ENCODE measurements at places on chromosomes 12 and 14. TPM values are rescaled to one million over a fixed set of nuclear protein-coding genes. Genes with fewer than 3 reads are reported as not detected.
A peak's percentile ranks its signal among the peaks of the same experiment; 100 is the strongest.

- no peak for DNase-seq
These were observed 5.6 kb downstream of the LRP1 start for GRCh38 chr12:57133916-57134315.

- DNase-seq = peak; percentile 47
These were observed 31.2 kb upstream of the KLC1 start for GRCh38 chr14:103597623-103598377.

DNA sequence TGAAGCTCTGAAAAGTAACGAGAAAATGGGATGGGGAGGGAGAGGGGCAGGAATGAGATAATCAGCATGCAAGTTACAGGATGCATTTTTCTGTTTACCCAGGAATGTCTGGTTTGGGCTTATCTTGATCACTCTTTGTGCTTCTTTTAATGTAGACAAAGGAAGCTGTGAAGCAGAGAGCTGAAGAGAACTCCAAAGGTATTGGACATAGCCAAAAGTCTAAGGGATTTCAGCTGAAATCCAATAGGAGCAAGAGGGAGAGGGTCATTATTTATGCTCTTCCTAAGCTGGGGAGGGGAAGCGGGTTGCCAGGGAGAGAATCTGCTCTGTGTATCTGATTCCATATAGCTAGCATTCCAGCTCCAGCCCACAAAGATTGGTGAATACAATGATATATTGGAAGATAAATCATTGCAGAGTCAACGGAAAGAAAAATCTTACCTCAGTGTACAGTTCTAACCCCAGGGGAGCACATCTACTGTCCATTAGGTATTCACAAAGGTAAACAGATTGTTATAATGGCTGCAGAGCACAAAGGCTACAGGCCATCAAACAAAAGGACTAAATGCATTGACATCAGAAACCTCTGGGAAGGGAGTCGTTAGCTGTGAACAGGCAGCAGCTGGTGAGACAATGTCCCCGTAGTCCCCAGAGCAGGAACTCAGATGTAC, 61.0 kb upstream of the PELI2 start:
- DNase-seq = no peak

- DNase-seq = no peak
These were observed 137.9 kb downstream of the NRXN3 start for GRCh38 chr14:78308079-78308478.

DNA sequence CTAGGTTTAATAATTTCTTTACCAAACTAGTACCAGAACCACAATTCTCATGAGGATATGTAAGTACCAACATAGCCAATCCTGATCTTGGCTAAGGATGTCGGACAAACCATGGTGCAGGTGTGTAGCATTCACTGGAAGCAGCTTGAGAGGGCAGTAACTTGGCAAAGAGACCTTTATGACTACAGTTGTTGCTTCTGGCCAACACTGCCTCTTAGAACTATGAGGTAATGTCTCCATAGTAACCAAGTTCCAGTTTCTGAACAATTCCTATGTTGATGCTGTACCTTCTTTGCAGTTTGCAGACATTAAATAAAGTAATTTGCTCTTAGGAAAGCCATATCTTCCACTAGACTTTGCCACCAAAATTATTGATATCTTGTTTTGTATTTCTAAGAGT, at the start of gene LMNTD1:
TSS of gene LMNTD1 (minus strand) at position 186 of the 400 bp plus-strand sequence. CDS start 324 bp downstream, outside the sequence.
- no peak for DNase-seq

DNA sequence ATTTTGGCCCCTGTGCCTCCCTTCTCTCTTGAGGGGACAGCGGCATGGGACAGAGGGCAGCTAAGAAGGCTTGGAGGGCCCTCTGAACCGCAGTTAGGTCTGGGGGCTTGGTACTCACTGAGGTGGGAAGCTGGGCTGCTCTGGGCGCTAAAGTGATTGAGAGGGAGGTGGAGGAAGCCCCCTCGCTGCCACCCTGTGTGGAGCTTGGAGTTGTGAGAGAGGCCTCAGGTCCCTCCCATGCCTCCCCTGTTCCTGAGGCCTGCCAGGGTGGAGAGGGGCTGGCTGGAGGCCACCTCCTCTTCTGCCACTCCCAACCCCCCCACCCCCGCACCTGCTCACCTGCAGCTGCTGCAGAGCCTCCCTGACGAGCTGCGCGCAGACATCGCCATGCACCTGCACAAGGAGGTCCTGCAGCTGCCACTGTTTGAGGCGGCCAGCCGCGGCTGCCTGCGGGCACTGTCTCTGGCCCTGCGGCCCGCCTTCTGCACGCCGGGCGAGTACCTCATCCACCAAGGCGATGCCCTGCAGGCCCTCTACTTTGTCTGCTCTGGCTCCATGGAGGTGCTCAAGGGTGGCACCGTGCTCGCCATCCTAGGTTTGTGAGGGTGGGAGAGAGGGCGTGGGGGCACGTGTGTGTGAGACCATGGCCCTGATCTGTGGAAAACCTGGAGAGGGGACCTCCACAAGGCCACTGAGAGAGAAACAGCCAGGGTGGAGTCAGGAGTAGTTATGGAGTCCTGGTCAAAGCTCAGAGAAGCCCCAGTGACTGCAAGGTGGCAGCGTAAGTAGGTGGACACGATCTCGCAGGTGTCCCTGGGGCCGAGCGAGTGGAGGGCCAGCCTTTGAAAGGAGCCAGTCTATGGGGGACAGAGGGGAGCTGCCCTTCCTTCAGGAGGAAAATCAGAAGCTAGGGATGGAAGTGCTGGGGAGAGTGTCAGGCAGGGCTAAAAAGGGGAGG, 11.2 kb downstream of the KCNH3 start:
- DNase-seq = no peak

DNA sequence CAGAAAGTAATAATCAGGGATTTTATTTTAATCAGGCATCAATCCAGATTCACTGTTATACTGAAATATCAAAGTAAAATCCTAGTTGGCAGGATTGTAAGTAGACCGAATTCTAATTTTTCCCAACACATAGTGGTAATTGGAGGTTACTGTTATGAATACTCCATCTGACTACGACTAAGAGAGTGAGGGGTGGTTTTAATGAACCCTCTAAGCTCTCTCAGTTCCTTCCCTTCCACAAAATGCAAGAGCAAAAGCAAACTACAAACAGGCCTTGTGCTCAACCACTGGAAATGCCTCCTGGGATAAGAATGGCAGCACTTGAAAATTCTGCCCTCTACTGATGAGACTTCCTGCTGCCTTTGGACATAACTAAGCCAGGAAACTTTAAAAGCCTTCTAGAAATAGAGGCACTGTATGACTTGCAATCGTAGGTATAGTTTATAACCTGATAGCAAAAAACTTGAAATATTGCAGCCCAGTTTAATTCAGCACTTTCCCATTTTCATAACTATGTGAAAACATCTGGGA, 184.8 kb downstream of the SLC16A7 start:
- no peak for DNase-seq

- no peak for DNase-seq
These were observed 16.7 kb downstream of the TMEM132D start for GRCh38 chr12:129887101-129887500.

GRCh38 chr12:107302649-107303341, 209.4 kb upstream of the CRY1 start:
- no peak for DNase-seq

DNA sequence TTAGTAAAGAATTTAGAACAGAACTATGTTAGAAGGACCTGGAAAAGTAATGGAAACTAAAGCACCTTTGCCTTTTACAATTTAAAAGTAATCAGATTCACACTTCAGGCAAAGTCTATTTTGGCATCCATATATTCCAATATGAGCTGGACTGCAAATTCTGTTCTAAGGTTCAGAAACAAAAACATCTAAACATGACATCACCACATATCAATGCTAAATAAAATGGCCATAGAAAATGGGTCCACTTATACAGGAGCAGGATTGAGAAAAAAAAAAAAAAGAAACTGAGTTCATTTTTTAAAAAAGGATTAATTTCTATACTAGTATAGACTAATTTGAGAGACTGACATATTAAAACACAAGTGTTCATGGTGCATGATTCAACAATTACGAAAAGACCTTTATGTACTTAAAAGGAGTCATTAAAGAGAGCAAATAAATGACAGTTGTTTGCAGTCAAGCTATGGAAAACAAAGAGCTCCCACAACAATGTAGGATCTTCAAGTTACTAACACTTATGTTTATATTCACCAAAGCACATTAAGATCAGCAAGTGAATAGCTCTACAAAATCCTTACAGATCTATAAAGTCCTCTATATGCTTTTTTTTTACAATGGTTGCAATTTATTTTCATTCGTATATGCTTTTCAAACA, 45.7 kb downstream of the DICER1 start:
- DNase-seq = no peak

GRCh38 chr12:63164911-63165310, 13.9 kb upstream of the AVPR1A start:
- no peak for DNase-seq

- no peak for DNase-seq
These were observed 429.0 kb downstream of the LRIG3 start for GRCh38 chr12:58491306-58491705.

DNA sequence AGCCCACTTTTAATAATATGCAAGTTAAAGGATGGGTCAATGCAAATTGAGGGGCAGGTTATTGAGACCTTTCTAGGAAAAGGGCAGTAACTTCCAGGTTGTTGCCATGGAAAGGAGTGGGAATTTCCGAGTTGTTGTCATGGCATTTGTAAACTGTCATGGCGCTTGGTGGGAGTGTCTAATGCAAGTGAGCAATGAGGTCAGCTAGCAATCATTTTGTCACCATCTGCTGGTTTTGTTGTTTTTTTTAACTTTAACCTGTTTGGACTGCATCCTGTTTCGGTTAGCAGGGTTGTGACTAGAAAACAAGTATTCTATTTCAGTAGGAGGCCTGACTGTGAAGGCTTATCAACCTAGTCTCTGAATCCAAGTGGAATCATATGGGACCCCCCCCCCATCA, 85.8 kb upstream of the TSPAN11 start:
- DNase-seq = no peak

DNA sequence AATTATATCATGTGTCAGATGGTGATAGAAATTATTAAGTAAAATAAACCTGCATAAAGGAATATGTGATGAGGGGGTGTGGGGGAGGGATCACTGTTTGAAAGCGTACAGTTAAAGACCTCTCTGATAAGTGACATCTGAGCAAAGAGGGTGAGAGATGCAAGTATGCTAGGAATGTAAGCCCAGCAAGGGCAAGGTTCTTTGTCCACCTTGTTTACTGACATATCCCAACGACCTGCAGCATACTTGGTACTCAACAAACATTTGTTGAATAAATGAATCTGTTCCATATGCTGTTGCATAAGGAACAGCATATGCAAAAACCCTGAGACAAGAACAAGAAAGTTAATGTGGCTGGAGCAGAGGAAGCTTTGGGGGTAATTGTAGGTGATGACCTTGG, 12.0 kb upstream of the MDM1 start:
- no peak for DNase-seq

DNA sequence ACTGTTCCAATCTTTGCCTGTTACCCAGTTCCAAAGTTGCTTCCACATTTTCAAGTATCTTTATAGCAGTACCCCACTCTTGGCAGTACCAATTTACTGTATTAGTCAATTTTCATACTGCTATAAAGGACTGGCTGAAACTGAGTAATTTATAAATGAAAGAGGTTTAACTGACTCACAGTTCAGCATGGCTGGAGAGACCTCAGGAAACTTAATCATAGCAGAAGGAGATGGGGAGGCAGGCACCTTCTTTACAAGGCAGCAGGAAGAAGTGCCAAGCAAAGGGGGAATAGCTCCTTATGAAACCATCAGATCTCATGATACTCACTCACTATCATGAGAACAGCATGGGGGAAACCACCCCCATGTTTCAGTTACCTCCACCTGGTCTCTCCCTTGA, 215.0 kb downstream of the SNAPC1 start:
- DNase-seq = no peak

GRCh38 chr12:46518169-46518568, 145.6 kb upstream of the SLC38A2 start:
- no peak for DNase-seq

GRCh38 chr12:131074221-131075083, 120.7 kb downstream of the ADGRD1 start:
- DNase-seq = peak; percentile 33

DNA sequence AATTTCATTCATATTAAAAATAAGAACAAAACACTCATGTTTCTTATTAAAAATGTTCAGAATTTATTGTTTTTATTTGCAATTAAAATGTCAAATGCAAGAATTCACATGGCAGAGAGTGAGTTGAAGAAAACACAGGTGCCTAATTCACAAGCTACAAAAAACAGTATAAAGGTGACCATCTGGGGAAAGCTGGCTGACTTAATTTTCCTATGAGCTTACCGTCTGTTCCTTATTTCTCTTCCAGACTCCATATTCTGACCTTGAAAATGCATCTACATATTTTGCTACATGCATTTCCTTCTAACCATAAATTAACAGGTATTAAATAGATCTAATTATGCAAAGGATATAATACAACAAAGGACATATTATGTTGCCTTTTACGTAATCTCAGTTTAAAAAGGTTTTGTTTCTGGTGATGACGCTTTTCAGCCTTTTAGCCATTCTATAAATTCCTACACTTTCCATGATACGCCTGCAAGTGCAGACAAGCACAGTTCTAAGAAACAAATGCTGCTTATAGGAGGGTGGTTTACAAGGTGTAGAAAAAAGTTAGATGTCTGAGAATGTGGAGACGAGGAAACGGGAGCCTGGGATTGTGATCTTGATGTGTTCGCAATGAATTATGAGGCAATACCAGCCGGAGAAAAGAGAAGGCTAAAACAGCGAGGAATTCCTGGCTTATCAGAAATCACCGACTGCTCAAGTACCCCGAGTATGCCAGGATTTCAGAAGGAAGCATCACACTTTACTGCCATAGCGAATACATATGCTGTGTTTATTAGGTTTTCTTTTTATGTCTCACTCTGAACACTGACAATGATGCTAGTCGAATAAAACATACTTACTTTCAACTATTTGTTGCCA, 24.6 kb downstream of the LIN7A start:
- no peak for DNase-seq

- no peak for DNase-seq
These were observed 17.0 kb downstream of the SSPN start for GRCh38 chr12:26212396-26212795.

DNA sequence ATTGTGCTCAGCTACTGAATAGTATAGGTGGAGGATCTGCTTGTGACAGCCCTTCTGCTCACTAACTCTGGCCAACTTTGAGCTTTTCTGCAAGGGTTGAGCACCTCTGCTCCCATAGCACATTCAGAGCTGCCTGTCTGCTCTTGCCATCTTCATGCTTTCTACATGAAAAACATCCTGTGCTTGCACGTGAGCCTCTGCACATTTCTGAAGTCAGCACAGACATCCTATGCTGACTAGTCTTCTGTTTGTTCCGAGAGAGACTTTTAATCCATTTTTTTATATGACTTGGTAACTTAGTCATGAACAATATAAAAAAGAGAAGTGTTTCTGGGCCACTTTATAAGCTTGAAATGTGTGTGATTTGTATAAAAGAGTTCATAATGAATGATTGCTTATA, 969.3 kb downstream of the TMTC2 start:
- DNase-seq = no peak

- no peak for DNase-seq
These were observed 191.7 kb upstream of the KRR1 start for GRCh38 chr12:75703131-75703530.

The CCDC197 gene
- total RNA-seq = 0.53 TPM

The GLIPR1L1 gene
- not detected for total RNA-seq

The EEF1AKMT3 gene
- 3.9 TPM for total RNA-seq

The SLC6A15 gene
- 0.43 TPM for total RNA-seq

The RPGRIP1 gene
- 0.21 TPM for total RNA-seq

The BICDL1 gene
- 106 TPM for total RNA-seq

The PZP gene
- total RNA-seq = not detected

The TTC6 gene
- total RNA-seq = not detected

Data from activated CD4-positive, alpha-beta T cell treated with anti-CD3 and anti-CD28 coated beads for 36 hours (primary cell).